Testis (tissue), 5 donors: ENCODE measurements at places on chromosomes 12 and 14.

DNA sequence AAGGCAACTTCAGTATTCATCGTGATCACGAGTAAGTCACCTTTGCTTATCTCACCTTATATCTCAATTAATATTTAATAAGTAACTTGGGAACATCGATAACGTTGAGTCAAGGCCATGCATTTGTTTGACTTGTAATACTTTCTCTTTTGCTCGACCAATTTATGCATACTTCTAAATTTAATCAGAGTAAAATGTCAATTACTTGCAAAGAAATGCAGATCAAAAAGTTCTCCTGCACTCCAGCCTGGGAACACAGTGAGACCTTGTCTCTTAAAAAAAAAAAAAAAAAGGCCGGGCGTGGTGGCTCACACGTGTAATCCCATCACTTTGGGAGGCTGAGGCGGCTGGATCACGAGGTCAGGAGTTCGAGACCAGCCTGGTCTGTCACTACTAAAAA lies 11.8 kb upstream of the HIP1R start:
- DNase-seq, result no peak

DNA sequence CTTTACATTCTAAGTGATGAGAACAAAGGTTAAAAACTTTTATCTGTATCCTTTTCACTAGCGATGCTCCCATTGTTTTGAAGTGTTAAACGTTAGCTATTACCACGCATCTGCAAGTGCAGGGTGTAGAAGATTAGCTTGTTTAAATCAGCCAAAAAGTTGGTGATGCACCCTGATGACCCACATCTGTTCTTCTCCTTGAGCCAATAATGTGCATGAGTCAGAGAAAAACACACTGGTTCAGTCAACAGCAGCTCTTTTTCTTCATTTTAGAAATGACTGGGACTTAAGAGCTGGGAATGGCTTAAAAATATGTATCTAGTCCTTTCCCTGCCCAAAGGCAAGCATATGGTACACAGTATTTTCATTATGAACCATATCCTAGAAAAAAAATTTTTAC lies 323.5 kb upstream of the PDE3A start:
- no peak for DNase-seq

GRCh38 chr12:62736596-62736995 lies 198.4 kb downstream of the PPM1H start:
- DNase-seq, result no peak

GRCh38 chr12:52714887-52715281 lies 11.6 kb upstream of the KRT77 start:
- DNase-seq, result no peak
